Skin of body (tissue), 3 donors: ENCODE measurements at places on chromosomes 5 and 9.

DNA sequence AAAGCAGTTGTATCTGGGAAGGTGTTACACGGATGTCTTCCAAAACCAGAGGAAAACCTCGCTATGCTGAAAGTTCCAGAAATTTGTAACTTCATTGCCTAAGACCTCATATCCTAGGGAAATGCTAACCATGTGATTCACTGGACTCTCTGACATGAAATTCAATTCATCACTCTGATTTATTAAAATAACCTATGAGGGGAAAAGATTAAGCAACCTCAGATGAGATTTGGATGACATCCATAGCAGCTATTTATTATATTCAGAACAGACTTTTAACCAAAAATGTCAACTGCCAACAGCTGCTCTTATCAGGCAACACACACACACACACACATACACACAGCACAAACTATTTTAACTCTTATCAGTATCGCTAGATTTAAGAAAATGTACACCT is 1006.4 kb upstream of the CTNND2 start:
- DNase-seq, result no peak

DNA sequence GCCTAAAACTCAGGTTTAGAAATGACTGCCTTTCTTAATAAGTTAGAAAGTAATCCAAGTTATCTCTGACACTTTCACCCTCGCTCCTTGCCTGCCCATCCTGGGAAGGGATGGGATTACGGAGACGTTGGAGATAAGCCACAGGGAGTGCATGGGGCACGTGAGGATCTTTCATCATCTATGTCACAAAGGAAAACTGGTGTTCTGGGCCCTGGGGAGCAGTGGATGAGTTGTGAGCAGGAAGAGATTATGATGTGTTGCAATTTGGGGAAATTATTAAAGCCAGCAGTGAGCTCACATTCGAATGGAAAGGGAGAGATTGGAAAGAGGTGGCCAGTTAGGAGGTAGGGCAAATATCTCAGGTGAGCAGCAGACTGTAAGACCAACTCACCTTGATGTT is 12.8 kb downstream of the AFAP1L1 start:
- no peak for DNase-seq

- DNase-seq, result no peak
These were observed 397.3 kb upstream of the GRIN3A start for GRCh38 chr9:102135768-102136167.

DNA sequence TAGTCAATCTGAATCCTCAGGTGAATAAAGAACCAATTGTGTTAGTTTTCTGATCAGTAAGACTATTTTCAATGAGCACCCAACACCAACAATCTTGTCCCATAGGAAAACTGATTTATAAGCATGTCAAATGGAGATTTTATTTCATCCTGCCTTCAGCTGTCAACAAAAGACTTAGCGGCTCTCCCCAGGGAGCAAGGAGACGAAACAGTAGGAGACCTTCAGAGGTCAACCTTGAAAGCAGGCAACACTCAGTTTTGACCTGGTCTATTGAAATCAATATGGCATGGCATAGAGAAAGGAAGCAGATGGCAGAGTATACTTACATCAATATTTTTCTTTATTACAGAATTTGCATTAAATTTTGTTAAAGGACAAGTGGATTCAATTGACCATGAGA is 34.1 kb downstream of the ZNF622 start:
- DNase-seq, result no peak

GRCh38 chr9:133700819-133701320 is 37.3 kb downstream of the SARDH start:
- no peak for DNase-seq

GRCh38 chr9:88230612-88231011 is 92.3 kb upstream of the SPATA31C2 start:
- DNase-seq, result no peak

DNA sequence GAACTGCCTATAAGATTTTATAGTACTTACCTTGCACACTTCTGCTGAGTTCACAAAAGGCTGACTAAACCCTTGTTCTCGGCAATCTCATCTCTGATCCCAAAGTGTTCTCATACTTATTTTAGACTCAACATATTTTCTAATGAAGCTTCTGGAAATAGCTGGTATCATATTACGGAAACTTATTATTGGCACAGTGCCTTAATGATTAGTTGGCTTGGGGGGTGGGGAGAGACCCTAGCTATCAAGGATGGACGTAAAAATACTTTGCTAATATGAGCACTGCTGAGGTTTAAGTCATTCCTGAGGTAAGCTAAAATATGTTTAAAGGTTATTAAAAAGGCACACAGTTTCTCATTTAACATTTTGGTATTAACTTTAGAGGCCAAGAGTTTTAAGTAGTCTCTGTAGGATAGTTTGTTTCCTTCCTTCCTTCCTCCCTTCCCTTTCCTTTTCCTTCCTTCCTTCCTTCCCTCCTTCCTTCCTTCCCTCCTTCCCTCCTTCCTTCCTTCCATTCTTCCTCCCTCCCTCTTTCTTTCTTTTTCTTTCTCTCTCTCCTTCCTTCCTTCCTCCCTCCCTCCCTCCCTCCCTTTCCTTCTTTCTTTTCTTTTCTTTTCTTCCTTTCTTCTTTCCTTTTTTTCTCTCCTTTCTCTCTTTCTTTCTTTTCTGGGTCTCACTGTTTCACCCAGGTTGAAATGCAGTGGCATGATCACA is 31.5 kb downstream of the ZSWIM6 start:
- no peak for DNase-seq

DNA sequence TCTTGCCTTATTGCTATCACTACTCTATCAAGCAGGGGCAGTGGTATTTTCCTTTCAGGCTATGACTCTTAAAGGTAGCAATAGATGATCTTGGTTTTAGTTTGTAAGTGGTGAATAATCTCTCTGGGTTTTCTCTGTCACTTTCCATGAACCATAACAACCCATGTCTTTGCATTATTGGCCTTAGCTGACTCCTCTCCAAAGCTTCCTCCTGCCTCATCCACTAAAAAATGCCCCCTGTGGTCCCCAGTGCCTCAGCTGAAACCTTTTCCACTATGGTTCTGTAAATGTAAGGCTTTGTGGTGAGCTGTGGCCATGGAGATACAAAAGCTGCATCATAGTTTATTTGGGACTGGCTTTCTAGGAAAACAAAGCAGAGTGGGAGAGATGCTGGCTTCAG is 128.8 kb downstream of the GPBP1 start:
- DNase-seq, result no peak

DNA sequence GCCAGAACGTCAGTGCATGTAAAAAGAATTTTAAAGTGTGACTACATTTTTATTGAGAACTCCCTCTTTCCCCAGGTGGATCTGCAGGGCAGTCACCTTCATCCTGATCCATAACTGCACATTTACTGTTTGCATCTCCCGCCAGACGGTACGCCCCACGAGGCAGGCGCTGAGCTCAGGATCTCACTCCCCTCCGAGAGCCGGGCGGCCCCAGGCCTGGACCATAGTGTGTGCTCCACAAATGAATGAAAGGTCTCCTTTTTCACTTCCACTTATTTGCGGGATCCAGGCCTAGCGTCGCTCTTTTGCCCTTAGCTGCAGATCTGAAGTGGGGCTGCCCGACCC is 378 bp downstream of the DROSHA start:
- peak; percentile 5 for DNase-seq

DNA sequence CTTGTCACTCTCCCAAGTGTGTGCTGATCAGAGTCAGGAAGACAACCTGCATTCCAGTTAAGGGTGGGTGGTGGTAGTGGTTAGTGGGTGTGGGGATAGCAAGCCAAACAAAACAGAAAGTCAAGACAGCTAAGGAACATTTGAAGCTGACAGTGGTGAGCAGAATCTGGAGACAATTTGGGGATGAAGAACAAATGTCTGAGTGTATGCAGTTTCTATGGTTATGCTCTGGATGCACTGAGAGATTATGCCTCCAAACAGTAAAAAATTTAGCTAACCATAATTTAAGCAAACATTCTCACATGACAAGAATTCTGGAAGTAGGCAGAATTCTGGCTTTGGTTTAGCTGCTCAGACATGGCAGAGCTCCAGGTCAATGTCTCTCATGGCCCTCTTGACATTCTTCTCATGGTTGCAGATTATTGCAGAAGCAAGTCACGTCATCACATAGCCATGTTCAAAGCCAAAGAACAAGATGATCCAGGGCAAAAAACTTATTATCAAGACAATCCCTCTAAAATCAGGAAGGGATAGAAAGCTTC is 148.7 kb downstream of the LURAP1L start:
- peak; percentile 97 for DNase-seq

DNA sequence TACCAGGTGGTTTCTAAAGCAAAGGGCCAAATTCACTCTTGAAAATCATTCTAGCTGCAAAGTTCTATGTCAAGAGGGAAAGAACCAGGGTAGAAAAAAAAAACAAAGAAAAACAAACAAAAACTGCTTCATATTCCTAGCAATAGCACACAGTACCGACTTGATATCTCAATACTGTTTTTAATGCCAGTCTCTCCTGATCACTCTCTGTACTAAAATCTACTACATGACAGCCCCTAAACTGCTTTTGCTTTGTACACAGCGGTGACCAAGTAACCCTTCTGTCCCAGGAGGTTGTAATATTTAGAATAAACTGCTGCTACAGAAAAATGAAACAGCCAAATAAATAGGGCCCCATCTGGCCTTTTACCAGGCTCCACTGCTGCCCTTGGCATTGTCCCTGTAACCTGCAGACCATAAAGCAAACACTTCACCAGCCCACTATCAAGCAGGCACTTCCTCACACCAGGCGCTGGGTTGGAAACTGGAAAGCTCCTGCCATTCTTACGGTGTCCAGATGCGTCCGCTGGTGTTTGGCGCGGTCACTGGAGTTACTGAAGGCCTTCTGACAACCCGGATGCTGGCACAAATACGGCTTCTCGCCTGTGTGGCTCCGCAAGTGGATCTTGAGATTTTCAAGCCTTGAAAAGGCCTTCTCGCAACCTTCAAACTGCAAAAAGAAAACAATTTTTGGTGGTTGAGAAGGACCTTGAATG is 363.2 kb downstream of the GLIS3 start:
- DNase-seq, result no peak

GRCh38 chr9:69564557-69564956 is 107.6 kb downstream of the APBA1 start:
- no peak for DNase-seq

DNA sequence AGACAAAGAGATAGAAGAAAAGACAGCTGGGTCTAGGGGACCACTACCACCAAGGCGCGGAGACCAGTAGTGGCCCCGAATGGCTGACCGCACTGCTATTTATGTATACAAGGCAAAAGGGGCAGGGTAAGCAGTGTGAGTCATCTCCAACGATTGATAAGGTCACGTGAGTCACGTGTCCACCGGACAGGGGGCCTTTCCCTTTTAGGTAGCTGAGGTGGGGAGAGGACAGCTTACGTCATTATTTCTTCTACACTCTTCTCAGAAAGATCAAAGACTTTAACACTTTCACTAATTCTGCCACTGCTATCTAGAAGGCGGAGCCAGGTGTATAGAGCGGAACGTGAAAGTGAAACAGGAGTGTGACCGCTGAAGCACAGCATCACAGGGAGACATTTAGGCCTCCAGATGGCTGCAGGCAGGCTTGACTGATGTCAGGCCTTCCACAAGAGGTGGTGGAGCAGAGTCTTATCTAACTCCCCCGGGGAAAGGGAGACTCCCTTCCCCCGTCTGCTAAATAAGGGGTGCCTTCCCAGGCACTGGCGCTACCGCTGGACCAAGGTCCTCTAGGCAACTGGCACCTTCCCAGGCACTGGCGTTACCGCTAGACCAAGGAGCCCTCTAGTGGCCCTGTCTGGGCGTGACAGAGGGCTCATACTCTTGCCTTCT is 6.1 kb upstream of the PRR16 start:
- DNase-seq, result no peak

DNA sequence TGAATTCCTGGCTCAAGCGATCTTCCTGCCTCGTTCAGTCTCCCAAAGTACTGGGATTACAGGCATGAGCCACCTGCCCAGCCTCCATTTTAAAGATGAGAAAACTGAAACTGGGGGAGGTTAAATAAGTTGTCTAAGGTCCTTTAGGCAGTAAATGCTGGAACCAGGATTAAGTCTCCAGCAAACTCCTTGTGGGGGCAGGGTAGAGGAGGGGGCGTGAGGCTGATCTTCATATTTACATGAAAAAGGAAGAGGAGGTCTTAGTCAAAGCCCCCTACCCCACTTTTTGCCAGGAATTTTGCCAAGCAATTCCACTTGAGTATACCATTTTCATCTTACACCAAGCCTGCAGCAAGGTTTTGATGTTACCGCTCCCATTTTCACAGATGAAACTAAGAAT is 76.6 kb upstream of the NR4A3 start:
- no peak for DNase-seq

DNA sequence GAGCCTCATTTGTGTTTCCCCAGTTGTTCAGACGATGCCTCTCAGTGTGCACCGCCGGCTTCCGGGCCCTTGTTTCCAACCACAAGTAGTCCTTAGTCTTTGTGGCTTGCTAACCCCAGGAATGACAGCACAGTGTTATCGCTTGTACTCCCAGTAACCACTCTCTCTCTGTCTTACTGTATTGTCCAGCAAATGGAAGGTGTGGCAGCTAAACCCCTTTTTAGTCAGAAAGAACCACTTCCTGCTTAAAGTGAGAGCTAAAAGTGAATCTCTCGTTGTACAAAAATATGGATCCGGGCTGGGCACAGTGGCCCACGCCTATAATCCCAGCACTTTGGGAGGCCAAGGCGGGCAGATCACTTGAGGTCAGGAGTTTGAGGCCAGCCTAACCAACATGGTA is 61.3 kb downstream of the ENC1 start:
- no peak for DNase-seq

GRCh38 chr9:32431940-32432555 is 47.6 kb downstream of the ACO1 start:
- no peak for DNase-seq

- no peak for DNase-seq
These were observed 32.2 kb upstream of the NOTCH1 start for GRCh38 chr9:136577941-136578625.

- no peak for DNase-seq
These were observed 92.2 kb downstream of the KLF4 start for GRCh38 chr9:107397076-107398044.

DNA sequence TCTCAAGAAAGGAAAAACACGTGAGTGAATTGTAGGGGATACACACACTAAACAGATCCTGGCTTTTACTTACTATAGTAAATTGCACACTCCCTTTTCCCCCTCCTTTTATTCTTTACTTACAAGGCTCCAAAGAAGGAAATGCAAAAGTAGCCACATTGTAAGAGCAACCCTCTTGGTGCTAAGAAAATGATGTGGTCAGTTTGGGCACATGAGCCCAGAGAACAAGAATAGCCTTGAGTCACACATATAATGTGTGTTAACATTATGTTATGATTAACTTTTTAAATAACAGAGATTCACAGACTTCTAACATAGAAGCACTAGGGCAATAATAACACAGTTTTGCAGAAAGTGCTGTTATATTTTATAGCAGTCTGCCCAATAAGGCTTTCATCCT is 48.5 kb downstream of the PCSK5 start:
- no peak for DNase-seq
